ENCODE measurements at places on chromosomes 4 and X. TPM values are rescaled to one million over a fixed set of nuclear protein-coding genes. Genes with fewer than 3 reads are reported as not detected.

CLTRN gene
- 0.29 TPM for total RNA-seq

CDKL2 gene
- 1.3 TPM for total RNA-seq

NDST4 gene
- not detected for total RNA-seq

NAA11 gene
- total RNA-seq = not detected

LGI2 gene
- under 0.01 TPM for total RNA-seq

TCEAL7 gene
- 43.7 TPM for total RNA-seq

APOOL gene
- total RNA-seq = 14.0 TPM

MAGED4B gene
- total RNA-seq = 44.5 TPM

RASGEF1B gene
- under 0.01 TPM for total RNA-seq

SYNPO2 gene
- total RNA-seq = 2.0 TPM

KDM6A gene
- total RNA-seq = 16.4 TPM

SERTM2 gene
- total RNA-seq = under 0.01 TPM

AFP gene
- total RNA-seq = 0.15 TPM

STATH gene
- total RNA-seq = not detected

BEX1 gene
- 0.15 TPM for total RNA-seq

CISD2 gene
- 26.8 TPM for total RNA-seq

TCEAL3 gene
- 17.7 TPM for total RNA-seq

Data from smooth muscle cell of trachea (primary cell).